Hematopoietic multipotent progenitor cell treated with erythropoietin and hydrocortisone succinate and interleukin-3 and kit ligand, for 15 days (in vitro differentiated cells): ENCODE measurements at places on chromosomes 7 and 10.

DNA sequence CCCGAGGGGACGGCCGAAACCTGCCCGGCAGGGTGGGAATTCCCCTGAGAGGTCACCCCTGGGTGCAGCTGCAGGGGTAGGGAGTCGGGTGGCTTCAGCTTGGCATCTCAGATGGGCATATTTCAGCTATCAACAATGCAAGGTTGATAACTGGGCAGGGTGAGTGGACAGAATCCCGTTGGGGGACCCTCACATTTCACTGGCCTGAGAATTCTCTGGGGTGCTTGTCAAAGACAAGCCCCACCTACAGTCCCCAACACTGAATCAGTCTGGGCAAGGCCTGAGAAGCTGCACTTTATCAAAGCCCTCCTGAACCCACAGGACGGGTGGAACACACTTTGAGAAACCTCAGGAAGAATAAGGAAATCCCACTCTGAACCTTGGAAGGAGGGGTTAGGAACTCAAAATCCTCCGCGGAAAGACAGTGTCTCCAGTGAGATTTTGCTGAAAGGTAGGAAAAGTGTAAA, 3.1 kb downstream of the RGS10 start:
- peak; percentile 43 for DNase-seq

- no peak for DNase-seq
Observed at GRCh38 chr7:91266067-91266688, 1.9 kb downstream of the FZD1 start.

DNA sequence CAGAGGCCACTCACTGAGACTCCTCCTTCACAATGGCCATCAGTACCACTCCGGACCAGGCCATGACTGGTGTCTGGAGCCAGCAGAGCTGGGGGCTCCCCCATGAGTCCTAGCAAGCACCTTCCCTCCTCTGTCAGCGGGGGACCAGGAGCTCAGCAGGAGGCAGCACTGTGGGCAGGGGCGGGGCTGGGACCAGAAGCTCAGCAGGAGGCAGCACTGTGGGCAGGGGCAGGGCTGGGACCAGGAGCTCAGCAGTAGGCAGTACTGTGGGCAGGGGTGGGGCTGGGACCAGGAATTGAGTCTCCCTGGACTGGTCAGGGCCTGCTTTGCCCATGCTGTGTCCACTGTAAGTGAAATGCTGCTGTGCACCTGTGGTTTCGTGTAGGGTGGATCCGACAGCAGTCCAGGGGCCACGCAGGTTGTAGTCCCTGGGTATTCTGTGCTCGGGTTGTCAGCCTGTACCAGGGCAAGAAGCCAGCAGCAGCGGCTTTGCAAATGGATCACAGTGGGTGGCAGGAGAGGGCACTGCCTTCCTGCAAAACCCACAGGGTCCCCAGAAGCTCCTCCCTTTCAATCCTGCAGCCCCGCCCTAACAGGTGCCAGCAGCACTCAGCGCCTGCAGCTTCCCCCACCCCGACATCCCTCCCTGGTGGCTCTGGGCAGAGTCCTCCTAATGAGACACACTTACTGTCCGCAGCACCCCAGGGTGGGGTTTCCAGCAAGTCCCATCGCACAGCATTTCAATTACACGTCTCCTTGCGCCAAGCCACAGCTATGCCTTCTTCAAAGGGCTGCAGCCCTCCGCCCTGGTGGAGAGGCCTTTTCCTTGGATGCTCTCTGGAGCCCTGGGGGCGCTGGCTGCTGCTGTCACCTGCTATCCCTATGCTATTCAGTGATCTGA, 220.5 kb downstream of the TCERG1L start:
- DNase-seq: no peak

GRCh38 chr10:58842860-58843376, 330.2 kb downstream of the BICC1 start:
- no peak for DNase-seq

DNA sequence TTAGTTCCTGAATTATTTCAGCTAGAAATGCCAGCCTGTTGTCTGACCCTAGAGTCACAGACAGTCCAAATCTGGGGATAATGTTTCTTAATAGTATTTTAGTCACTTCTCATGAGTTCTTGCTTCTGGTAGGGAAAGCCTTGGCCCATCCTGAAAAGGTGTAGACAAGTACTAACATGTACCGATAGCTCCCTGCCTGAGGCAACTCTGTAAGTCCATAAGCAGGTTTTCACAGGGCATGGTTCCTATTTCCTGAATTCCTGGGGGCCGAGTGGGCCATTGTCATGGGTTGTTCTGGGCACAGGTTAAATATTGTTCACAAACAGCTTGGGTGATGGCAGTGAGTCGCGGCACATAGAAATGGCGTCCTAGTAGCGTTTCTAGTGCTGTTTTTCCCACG, 3.1 kb upstream of the ZNF117 start:
- no peak for DNase-seq

DNA sequence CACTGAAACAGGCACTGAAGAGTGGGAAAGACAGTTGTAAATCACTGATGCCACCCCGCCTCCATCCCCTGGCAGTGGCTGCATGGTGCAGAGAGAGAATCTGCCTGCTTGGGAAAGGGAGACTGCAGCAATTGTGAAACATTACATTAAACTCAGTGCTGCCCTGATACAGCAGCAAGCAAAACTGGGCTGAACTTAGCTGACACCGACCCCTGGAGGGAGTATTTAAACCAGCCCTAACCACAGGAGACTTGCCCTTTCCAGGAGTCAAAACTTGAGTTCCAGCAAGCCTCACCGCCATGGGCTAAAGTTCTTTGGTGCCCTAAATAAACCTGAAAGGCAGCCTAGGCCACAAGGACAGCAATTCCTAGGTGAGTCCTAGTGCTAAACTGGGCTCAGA, 109.4 kb upstream of the PLPP4 start:
- DNase-seq: no peak

DNA sequence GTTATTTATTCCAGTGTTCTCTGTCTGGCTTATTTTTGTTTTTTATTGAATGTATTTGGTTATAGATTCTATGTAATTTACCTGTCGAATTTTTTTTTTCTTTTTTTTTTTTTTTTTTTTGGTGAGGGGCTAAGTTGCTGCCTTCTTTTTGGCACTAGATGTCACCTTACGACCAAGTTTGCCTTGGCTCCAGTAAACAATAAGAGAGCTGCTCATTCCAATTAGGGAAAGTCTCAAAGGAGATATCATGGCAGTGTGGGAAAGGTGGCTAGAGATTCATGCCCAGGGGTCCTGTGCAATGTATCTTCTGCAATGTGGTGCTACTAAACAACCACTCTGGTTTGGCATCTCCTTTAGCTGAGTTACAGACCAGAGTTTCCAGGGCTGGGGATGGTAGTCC, 84.0 kb downstream of the PTPN20 start:
- DNase-seq: no peak

DNA sequence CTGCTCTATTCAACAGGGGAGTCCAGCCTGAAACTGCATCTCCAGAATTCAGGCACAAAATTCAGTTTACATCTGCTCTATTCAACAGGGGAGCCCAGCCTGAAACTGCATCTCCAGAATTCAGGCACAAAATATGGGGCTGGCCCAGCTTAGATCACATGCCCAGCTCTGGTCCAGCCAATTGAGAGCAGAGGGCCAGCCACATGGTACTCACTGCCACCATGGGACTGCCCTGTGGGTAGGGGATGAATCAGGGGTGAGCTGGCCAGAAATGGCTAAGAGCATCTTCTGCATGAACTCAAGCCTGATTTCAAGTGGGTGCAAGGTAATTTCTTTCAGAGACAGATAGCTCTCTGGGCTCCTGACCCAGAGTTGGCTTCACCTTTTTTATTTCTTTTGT, 156.6 kb upstream of the LYZL2 start:
- DNase-seq: no peak

DNA sequence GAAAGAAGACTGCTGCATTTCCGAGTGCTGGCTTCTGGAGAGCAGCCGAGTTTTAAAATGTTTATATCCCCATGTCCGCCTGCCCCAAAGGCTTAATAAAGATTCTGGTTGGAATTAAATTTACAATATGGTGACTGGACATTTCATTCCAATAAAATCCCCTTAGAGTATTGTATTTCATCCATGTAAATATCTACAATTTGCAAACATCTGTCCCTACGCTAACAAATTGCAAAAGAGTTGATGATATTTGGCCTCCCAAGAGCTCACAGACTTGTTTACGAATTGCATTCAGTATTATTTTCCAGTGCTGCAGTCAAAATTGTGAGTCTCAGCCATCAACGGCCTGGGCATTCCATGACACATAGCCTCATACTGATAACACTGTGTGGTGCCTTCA, 50.1 kb downstream of the PLEKHS1 start:
- DNase-seq: no peak

DNA sequence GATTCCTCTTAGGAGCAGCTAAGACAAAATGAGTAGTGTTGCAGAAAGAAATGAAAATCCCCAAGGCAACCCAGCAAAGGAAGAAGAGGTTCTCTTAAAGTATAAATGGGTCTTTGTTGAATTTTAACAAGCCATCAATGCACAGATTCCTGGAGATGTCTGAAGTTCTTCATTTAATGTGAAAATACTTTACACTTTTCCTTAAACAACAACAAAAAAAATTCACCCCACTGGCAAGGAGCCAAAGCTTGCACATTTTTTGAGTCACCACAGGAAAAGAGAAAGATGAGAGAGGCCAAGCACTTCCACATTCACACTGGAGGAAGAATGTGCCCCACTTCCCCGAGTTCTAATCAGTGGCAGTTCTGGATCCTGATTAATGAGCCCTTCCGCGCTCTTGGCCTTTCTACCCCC, 286.4 kb upstream of the MEOX2 start:
- DNase-seq: no peak

GRCh38 chr10:119207713-119208552, 562 bp downstream of the GRK5 start:
- DNase-seq: no peak

DNA sequence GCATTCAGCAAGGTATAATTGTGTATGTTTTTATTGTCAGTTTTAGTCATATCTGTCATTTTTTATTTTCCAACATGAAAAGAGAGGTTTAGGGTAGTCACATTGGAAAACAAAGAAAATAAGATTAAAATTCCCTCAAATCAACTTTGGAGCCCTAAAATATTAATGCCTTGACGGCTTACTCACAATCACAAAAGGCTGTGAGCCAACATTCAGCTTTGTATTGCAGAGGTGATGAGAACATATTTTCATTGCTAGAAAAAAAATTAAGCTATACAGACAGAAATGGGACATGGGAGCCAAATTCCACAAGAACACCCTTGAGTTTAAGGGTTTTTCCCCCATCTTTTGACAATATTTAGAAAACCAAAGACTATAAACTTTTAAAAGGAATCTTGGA, 30.2 kb downstream of the CALD1 start:
- no peak for DNase-seq
